Activated naive CD4-positive, alpha-beta T cell treated with anti-CD3 and anti-CD28 coated beads, Interleukin-2, amount 10 ng/mL, durations not matched to agents 5 hours and 36 hours (primary cell): ENCODE measurements at places on chromosomes 6 and 20. TPM values are rescaled to one million over a fixed set of nuclear protein-coding genes. Genes with fewer than 3 reads are reported as not detected.

CRISP2 gene
- total RNA-seq, result not detected

TSPYL4 gene
- 16.0 TPM for total RNA-seq

ADGRB3 gene
- total RNA-seq, result not detected

HLA-C gene
- total RNA-seq, result 1,205 TPM

BPI gene
- not detected for total RNA-seq

UNC5CL gene
- 1.4 TPM for total RNA-seq

LPA gene
- total RNA-seq, result not detected

CALHM5 gene
- not detected for total RNA-seq

SPAG4 gene
- 3.2 TPM for total RNA-seq

CST4 gene
- total RNA-seq, result not detected

CLVS2 gene
- total RNA-seq, result not detected

ZFP57 gene
- total RNA-seq, result not detected

IL17F gene
- total RNA-seq, result not detected

BEND6 gene
- total RNA-seq, result not detected

PNLDC1 gene
- total RNA-seq, result 0.43 TPM

TMEM170B gene
- 1.3 TPM for total RNA-seq

HLA-DOA gene
- total RNA-seq, result 2.9 TPM

HLA-DRA gene
- 58.1 TPM for total RNA-seq

FNDC1 gene
- total RNA-seq, result not detected

HLA-DQA1 gene
- total RNA-seq, result 6.1 TPM

ZC2HC1B gene
- total RNA-seq, result not detected

SAMD10 gene
- total RNA-seq, result 20.5 TPM

SLC2A10 gene
- not detected for total RNA-seq

FAM83C gene
- not detected for total RNA-seq

GRM4 gene
- not detected for total RNA-seq

MYLK4 gene
- total RNA-seq, result 0.20 TPM

ERVFRD-1 gene
- total RNA-seq, result not detected

CCN2 gene
- total RNA-seq, result not detected

SGK2 gene
- total RNA-seq, result 0.28 TPM

PTCRA gene
- not detected for total RNA-seq

FAM110A gene
- total RNA-seq, result 58.3 TPM

ARMH2 gene
- total RNA-seq, result 2.6 TPM

RPP21 gene
- total RNA-seq, result 35.2 TPM

CDH26 gene
- total RNA-seq, result 1.0 TPM

ABHD16B gene
- total RNA-seq, result 0.13 TPM

CD93 gene
- total RNA-seq, result 0.43 TPM

PSORS1C1 gene
- not detected for total RNA-seq

TFAP2D gene
- not detected for total RNA-seq

DCBLD1 gene
- 7.7 TPM for total RNA-seq

SPEF1 gene
- total RNA-seq, result not detected

CPXM1 gene
- 0.10 TPM for total RNA-seq

RBBP8NL gene
- not detected for total RNA-seq

PPIL4 gene
- 19.6 TPM for total RNA-seq

JPH2 gene
- total RNA-seq, result not detected

CYP21A2 gene
- not detected for total RNA-seq

PPIL6 gene
- total RNA-seq, result not detected
